ENCODE measurements at places on chromosomes 16 and 17.

DNA sequence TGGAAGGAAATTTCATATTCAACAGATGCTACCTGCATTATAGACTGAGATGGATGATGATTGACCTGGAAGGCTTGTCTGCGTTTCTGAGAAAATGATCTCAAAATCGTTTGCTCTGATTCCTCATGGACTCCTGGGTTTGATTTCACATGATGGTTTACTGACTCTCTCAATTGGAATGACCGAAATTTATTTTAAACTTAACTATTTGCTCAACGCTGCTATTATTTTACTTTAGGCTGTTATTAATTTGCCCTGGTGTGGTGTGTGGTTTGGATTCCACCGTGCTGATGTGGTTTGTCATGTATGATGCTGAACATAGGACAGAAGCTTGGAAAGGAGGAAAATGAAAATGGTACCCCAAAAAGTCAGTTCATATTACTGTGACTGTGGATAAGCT is 37.3 kb upstream of the ELAC2 start:
- no peak for DNase-seq

DNA sequence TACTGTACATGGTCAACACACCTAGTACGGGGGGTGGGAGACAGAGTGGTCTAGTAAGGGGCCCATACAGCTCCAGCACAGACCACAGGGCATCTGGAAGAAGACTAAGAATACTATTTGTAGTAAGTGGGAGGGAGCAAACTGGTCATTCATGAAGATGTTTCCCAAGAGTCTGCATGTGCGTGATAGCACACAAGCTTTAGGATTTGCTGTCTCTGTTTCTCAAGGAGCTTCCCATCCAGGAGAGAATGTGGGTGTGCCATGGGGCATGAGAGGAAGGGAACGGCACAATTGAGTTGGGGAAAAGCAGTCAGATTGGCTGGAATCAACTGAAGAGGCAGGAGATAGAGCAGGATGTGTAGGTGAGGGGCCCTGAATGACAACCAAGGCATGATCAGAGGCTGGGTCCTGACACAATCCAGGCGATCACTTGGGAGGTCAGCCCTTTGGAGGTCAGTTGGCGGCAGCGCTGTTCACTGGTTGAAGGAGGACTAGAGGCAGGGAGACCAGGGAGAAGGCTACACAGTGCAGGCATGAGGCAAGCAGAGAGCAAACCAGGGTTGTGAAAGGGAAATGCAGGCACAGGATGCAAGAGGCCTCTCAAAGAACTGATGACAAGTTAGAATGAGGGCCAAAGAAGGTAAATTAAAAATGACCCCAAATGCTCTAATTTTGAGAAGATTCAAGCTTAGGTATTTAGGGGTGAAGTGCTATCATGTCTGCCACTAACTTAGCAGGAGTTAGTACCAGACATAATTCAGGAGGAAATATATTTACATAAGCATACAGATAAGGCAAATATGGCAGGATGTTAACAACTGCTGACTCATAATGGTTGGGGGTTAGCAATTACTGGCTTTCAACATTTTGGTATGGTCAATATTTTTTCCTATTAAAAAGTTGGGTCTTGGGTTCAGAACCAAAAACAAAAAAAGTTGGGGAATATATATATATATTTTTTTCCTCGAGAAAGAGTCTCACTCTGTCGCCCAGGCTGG is 10.3 kb downstream of the UBE2O start:
- DNase-seq, result no peak

- no peak for DNase-seq
Measured at GRCh38 chr17:35287286-35287811, 44.5 kb downstream of the SLFN5 start.

- DNase-seq, result no peak
Measured at GRCh38 chr17:69551212-69552010, 136.9 kb downstream of the MAP2K6 start.

- DNase-seq, result no peak
Measured at GRCh38 chr16:86444261-86444660, 66.1 kb upstream of the FOXF1 start.

- peak; percentile 66 for DNase-seq
Measured at GRCh38 chr16:29899516-29900101, at the start of gene SEZ6L2. Gene SEZ6L2 (minus strand): TSS chr16:29899550. CDS start chr16:29899019, 531 bp downstream.

DNA sequence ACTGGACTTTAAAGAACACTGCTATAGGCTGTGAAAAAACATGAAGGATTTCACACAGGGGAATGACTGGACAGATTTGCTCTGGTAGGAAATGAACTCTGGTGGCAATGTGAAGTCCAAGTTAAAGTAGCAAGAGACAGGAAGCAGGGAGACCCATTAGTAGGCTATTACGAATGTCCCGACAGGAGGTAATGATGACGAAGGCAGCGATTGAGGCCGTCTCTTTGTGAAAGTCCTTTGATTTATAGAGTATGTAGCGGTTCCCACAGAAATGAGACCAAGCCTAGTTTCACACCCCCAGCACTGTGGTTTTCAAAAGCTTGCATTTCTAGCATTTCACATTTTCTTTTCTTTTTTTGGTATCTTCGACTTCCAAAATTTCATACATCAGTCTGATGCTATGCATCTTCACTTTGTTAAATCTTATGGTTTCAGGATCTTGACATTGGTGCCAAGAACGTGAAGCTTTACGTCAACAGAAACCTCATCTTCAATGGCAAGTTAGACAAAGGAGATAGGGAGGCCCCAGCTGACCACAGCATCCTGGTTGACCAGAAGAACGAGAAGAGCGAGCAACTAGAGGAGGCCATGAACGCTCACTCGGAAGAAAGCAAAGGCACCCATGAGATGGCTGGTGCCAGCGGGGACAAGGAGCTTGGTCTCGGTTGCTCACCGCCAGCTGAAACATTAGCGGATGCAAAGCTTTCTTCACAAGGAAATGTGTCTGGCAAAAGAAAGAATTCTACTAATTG is 189.8 kb downstream of the KATNIP start:
- DNase-seq, result no peak

DNA sequence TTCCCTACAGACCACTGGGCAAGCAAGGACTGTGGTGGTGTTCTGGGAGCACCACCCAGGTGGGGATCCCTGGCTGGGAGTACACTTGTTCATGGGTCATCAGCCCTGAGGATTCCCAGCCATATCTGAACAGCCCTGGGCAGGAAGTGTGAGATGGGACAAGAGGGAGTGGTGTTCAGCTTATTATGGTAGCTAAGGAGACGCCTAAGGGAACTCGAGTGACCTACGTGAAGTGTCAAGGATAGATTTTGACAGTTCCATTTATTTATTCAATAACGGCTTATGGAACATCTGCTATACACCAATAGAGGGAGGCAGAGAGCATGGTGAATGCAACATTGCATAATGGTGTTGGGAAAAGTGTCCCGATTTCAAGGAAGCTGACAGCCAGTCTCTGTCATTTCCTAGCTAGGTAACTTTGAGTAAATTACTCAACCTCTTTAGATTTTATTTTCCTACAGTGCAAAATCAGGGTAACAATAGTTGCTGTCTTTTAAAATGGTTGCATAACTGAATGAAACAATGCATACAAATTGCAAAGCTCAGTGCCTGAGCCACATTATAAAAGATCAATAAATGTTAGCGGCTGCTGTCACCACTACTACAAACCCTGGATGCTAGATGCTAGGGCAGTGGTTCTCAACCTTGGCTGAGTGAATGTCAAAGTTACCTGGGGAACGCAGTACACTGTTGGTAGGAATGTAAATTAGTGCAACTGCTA is 534.1 kb downstream of the GRIN2A start:
- DNase-seq, result no peak

DNA sequence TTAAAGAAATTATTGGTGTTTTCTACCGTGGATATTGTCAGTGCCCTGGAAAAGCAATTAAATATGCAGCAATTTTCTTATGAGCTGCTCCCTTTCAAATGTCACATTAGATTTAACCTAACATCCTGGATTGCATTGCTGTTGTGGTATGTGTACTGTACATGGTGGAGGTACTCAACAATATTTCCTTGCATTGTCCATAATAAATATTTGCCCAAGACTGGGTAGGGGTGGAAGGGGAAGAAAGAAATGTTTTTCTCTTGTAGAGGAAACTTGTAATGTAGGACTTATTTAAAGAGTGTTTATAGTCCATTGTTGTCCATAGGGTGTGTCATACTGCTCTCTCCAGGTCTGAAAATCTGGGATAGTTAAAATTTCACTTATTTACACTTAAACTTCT is 346.2 kb upstream of the TBX2 start:
- DNase-seq, result no peak

DNA sequence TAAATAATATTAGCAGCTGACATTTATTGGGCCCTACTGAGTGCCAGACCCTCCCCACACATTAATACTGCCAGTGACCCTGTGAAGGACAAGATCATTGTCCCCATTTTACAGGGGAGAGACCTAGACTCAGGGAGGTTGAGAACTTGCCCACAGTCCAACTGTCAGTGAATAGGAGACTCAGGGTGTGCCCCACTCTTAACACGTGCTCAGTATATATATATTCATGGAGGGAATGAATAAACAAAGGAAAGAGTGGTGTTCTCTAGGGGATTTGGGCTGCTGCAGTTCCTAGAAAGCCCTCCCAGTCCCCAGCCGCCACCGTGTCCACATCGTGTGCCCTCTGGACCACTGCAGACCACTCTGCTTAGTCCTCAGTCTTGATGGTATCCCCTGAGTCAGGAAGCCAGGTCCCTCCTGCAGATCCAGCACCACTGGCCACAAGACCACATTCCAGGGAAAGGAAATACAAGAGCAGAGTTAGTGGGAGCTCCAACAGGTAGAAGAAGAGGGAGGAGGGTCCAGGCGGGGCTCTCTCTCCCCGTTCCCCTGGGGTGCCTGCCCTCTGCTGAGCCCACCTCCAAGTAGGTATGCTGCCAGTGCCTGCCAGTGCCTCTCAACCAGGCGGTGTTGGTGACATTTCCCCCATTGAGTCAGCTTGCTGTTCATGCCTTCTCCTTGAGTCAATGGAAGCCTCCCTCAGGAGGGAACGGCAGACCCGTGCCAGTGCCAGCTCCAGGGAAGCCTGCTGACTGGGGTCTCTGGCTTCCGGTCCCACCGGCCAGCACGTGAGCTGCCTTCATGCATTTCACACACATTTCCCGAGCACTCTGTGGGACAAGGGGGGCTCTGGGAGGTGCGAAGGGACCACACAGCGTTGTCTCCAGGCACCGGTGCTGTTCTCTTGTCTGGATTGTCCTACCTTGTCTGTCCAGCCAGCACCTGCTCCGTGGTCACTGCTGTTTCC is 75.6 kb downstream of the GNAO1 start:
- DNase-seq, result no peak

GRCh38 chr17:40035162-40035559 is 19.0 kb downstream of the MED24 start:
- no peak for DNase-seq

DNA sequence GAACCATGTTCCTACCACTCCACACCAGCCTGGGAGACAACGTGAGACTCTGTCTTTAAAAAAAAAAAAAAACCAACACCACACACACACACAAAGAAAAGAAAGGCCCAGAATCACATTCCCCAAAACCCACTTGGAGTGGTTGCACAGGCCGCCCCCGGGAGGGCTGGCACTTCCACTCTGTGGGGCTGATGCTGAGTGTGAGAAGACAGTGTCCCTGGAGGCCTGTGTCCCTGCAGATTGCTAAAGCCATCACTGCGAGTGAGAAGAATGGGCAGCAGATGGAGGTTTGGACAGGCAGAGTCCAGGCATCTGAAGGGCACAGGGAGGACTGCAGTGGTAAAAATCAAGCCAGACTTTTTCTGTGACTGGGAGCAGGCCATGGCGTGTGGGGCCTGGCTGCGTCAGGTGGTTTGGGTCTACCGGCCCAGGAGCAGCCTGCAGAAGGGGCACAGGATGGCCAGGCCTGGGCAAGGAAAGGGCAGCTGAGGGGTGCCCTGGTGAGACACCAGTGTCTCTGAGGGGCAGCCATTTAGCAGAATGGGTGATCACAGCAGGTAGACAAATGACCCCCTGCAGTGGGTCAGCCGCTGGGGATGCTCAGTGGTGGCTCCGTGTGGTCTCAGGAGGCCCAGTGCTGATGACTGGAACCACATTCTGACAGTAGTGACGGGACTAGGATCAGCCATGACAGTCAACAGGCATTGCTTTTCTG is 13.1 kb downstream of the CTRB2 start:
- no peak for DNase-seq

DNA sequence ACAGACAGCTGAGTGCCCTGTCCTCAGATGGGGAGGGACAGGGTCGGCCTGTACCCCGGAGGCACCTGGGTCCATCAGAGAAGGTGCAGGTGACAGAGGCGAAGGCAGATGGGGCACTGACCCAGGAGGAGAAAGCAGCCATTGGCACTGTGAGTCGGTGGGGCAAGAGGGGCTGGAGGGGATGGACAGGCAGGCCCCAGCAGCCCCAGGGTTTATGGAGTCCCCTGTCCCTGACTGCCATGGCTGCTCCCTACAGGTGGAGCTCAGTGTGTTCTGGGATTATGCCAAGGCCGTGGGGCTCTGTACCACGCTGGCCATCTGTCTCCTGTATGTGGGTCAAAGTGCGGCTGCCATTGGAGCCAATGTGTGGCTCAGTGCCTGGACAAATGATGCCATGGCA is 32.1 kb downstream of the ANKRD40 start:
- DNase-seq, result no peak

GRCh38 chr17:75277664-75278071 is 6.6 kb upstream of the MIF4GD start:
- DNase-seq, result no peak

- no peak for DNase-seq
Measured at GRCh38 chr16:54351171-54351570, 64.6 kb upstream of the IRX3 start.

GRCh38 chr17:42225646-42226045 is 31.4 kb upstream of the GHDC start:
- no peak for DNase-seq

- DNase-seq, result no peak
Measured at GRCh38 chr16:56212144-56212543, 20.9 kb downstream of the GNAO1 start.

- no peak for DNase-seq
Measured at GRCh38 chr17:44992242-44992939, 24.3 kb upstream of the C1QL1 start.

DNA sequence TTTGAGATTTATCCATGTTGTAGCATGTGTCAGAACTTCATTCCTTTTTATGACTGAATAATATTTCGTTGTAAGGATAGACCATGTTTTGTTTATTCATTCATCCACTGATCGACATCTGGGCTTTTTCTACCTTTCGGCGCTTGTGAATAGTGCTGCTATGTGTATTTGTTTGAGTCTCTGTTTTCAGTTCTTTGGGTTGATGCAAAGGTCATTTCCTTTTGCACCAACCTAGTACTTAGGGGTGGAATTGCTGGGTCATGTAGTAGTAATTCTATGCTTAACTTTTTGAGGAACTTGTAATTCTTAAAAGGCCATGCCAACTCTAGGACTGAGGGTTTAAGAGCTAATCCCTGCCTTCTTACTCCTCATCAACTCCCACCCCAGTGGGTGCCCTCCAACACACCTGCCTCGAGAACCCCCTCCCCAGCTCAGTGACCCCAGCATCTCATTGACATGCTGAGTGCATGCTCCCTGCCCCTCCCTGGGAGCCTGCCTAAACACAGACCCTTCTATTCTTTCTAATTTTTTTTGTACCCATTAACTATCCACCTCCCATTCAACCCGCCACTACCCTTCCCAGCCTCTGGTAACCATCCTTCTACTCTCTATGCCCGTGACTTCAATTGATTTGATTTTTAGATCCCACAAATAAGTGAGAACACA is 51.2 kb downstream of the ABAT start:
- DNase-seq, result no peak

All from CD4-positive, alpha-beta T cell (primary cell).